ENCODE measurements at places on chromosomes 7 and 10.

DNA sequence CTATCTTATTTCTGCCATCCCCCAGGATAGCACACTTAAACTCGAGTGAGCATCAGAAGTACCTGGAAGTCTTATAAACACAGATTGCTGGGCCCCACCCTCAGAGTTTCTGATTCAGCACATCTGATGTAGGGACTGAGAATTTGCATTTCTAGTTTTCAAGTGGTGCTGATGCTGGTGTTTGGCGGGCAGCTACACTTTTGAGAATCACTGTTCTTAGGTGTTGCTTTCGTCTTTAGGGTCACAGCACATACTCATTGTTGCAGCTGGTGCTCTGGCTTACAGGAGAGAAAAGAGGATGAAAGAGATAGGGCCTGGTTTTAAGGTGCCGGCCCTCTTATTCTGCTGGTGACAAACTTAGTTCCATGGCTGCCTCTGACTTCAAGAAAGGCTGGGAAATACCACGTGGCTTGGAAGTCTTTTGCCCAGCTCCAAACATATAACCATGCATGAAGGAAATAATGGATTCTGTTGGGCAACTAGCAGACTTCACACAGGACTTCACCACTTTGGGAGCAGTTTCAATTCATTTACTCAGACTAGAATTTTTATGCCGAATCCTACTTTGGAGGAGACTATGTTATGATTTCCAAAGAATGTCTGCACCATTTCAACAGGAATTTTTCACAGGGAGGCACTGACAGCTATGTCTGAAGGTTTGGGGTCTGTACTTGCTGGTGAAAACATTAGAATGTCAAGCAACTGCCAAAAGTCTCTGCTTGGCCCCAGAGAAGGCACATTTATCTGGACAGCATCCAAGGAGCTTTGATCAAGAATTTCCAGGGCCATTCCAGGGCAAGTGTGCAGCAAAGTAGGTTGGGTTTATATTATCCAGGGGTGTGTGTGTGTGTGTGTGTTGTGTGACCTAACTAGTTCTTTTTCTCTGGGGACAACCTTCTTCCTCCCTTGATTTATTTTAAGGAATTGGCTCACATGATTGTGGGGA, 6.9 kb upstream of the MINDY4 start:
- peak; percentile 85 for DNase-seq

GRCh38 chr10:118746246-118746645, 8.5 kb downstream of the CACUL1 start:
- DNase-seq: no peak

DNA sequence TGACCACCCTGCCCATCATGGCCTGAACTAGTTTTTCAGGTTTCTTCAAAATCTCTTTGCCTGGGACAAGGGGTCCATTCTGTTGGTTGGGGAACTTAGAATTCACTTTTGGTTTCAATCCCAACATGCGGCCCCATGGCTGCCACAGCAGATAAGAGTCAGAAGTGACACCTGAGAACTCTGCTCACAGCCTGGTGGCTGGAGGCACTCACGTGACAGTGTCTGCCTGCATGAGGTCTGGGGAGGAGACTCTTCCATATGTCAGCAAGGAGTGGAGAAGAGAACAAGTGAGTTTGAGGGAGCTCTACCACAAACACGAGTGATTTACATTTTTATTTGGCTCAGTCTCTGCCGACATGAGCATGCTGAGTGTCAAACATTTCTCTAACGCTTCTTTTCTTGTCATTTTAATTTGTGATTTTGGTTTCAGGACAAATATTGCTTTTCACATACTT, 370.4 kb downstream of the TNS3 start:
- DNase-seq: no peak

DNA sequence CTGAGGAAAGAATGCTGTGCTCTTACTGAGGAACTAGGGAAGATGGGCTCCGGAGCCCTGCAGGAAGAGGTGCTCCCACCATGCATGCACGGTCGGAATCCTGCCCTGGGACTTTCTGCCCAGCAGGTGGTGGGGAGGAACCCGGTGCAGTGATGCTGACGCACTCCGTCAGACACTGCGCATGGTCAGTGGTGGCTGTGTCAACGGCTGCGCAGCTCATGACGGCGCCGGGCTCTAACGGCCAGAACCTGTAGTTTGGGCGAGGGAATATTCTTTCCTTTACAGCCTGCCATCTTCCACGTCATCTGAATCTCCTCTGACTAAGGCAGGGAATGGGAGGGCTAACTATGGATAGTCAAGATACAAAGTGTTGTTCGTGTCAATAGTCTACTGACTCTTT, 189.2 kb upstream of the MGMT start:
- no peak for DNase-seq

DNA sequence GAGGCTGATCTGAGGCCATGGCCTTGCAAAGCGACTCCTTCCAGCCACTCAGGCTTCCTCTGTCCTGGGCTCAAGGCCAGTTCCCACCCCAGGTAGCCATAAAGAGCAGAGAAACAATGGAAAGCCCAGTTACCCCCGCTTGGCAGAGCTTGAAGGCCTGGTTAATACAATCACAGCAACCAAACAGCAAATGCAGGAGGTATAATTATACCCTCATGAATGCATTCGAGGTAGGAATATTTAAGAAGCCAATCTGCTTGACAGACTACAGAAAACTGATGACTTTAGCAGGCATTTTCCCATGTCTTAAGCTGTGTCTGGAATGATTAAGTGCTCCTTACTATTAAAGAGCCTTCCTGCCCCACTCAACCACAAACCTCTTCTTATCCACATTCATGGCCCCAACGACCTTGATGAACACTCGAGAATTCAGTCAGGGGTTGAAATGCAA, 114.1 kb upstream of the MACROH2A2 start:
- peak; percentile 14 for DNase-seq

- DNase-seq: no peak
These were observed 53.1 kb upstream of the COL13A1 start for GRCh38 chr10:69748621-69749020.

DNA sequence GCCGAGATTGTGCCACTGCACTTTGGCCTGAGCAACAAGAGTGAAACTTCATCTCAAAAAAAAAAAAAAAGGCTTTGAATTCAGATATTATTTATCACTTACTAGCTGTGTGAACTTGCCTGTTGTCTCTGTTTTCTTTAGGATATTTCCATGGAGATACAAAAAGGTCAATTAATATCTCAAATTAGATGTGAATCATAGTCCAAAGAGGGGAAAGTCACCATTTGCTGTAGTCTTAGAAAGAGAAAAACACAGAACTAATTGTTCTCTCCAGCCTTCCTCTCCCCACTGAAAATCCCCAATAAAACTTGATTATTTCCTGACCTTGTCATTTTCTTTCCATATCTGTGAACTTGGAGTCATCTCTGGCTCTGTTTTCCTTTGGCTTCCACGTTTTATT, 21.2 kb downstream of the HEPACAM2 start:
- no peak for DNase-seq

DNA sequence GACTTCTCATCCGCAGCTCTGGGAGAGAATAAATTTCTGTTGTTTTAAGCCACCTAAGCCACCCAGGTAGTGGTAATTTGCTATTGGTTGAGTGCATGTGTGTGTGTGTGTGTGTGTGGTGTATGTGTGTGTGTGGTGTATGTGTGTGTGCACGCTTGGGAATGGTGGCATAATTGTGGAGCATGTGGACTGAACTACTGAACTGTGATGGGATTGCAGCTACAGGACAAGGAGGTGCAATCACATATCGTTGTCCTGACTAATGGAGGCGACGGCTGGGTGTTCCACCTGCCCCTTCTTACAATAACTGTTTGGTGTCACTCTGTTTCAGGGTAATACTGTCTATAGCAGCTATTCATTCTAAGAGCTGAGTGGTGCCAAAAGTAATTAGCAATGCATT, 448.7 kb upstream of the PFKP start:
- peak; percentile 6 for DNase-seq

DNA sequence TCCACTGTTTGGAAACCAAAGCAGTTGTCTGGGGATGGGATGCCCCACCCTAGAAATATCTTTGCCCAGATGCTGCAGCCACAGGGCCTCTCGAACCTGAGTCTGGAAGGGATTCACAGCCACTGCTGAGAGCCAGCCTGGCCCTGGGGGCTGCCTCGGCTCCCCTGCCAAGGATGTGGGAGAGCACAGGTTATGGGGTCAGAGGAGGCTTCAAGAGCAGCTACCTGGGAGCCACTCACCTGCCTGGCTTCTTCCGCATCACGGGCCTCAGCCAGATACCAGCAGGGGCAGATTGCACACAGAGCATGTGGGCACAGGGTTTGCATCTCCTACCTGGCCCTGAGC, 5.4 kb upstream of the PWWP2B start:
- DNase-seq: no peak

DNA sequence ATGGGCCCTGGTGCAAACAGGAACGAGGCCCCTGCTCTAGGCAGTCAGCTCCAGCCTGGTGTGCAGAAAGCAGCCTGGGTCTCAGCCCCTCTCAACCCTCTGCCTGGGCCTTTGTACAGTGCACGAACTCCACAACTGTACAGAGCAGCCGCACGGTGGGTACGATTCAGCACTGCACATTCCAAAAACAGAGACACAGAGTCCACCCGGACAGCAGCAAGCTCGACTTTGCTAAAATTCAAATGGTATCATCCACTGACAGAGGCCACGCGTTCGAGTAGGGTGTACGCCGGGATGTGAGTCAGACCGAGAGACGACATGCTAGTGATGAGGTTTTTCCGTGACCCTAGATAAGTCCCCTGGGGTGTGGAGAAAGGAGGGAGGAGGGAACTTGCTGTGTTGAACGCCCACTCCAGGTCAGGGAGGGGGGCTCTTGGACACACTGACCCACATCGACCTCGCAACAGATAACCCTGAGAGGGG, 65.6 kb upstream of the PDGFA start:
- no peak for DNase-seq

Measured in tongue (tissue), 3 donors.